ENCODE measurements at places on chromosomes 13 and 19. TPM values are rescaled to one million over a fixed set of nuclear protein-coding genes. Genes with fewer than 3 reads are reported as not detected.

DNA sequence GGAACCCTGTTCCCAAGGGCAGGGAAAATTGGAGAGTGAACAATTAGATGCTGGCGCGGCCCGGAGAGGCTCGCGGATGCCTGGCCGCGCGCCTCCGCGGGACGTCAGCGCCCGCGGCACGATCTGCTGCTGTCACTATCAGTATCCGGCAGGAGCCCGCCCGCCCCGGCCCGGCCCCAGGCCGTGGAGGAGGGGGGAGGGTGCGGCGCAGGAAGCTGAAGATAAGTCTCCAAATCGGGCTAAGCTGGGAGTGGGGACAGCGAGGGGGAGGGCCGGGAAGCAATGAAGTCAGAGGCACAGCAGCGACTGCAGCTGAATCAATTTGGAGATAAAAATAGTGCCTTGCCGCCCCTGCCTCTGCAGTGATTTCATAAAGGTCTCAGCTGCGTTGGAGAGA lies 441.5 kb upstream of the KLF12 start:
- DNase-seq: no peak

- DNase-seq: no peak
These were observed 19.4 kb upstream of the F7 start for GRCh38 chr13:113086031-113086750.

DNA sequence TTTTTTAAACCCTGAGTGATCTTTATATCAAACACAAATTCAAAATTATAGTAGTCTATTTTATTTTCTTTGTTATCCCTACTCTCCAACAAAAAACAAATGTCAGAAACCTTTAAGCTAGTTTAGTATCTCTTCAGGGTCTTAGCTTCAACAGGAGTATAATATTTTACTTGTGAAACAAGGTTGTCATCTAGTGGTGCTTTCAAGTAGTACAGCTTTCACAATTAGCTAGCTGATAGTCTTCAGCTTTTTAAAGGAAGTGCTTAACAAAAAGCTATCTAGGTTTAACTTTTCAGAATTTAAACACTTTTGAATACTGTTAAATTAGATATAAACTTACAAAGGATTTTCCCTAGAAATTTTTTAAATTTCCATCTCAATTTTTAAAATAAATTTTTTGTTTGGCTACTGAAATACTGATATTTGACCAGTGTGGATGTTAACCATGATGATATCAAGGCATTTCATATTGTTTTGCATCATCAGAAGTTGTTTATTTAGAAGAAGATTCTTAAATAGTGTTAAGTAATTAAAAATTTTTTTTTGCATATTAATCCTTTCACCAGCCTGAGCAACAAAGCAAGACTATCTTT lies 34.2 kb downstream of the TDRD3 start:
- DNase-seq: peak; percentile 36

DNA sequence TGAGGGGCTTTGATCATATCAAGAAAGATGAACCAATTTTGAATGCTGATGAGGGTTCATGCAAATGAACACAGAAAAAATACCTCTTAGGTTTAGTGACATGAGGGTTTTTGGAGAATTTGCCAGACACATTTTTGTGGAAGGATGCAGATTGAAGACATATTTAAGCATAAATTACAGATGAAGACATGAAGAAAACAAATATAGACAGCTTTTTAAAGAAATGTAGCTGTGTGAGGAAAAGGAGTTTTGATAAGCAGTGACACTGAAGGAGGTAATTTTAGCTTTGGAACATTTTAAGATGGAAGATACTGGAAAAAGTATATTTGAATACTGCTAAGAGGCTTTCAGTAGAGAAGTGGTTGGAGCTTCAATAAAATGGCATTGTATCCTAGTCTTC lies 810.8 kb upstream of the GPC6 start:
- no peak for DNase-seq

DNA sequence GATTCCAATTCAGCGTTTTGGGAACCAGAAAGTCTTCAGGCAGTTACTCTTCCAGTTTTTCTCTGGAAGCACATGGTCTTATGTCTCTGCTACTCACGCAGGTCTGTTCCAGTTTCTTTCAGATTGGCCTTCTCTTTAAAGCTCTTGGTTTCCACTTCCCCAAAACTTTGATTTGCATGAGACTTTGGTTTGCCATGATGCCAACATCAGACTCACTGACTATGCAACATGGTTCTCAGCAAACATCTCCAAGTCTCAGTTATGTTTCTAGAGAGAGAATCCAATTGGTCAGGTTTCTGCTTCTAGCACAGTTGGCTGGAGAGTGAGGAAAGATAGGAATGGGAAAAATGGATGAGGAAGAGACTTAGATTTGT lies 3.1 kb downstream of the AKAP11 start:
- no peak for DNase-seq

DNA sequence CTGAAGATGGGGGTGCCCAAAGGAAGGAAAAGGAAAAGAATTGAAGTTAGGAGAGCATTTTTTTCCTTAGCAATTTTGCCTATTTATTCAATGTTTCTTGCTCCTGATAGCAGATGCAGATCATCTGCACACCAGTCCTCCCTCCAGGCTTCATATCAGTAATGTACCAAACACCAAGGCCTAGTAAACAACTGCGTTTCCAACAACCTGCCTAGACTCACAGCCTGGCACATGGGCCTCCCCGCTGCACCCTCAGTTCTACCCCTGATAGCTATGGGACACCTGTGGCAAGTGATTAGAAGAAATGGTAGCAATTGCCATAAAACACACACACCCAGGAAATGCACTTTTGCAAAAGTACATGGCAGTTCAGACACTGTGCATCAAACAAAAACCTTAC lies 30.4 kb upstream of the HMGB1 start:
- DNase-seq: no peak

DNA sequence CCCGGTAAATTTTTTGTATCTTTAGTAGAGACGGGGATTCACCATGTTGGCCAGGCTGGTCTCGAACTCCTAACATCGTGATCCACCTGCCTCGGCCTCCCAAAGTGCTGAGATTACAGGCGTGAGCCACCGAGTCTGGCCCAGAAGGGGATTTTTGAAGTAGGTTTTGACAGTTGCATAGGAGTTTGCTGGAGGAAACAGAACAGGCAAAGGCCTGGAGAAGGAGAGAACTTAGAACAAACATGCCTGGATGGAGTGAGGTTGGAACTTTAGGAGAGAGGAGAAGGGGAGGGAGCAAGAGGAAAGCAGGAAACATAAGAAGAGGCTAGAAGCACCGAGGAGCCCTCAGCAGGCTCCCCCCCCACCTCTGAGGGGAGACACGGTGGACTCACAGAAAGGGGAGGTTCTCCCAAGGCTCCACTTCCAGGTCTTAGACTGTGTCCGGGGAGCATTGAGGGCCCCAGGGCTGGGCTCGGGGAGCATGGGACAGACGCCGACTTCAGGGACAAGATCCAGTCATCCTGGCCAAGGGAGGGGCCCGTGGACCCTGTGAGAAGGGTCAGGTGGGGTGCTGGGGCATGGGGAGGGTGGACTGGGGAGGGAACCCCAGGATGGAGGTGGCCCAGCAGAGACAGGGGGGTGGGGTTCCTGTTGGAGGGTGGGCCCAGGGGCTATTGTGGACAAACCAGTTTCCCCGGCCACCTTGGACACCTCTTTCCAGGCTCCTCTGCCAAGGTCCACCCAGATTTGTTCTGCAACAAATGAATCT lies 1.8 kb upstream of the FBN3 start:
- no peak for DNase-seq

DNA sequence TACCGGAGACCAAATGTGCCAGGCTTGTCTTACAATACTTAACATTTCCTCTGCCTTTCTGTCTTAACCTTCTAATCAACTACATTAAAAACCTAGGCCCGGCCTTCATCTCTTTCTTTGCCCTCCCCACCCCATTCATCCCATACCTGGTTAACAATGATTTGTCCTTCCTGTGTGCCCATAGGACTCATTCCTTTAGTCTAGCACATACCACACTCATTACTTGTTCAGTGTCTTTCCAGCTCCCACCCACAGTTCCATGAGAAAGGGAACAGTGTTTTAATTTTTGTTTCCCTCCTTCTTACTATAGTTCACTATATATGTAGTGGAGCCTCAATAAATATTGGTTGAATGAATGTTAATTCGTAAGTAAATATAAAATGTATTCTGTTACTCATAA lies 2.4 kb downstream of the CLN5 start:
- no peak for DNase-seq

DNA sequence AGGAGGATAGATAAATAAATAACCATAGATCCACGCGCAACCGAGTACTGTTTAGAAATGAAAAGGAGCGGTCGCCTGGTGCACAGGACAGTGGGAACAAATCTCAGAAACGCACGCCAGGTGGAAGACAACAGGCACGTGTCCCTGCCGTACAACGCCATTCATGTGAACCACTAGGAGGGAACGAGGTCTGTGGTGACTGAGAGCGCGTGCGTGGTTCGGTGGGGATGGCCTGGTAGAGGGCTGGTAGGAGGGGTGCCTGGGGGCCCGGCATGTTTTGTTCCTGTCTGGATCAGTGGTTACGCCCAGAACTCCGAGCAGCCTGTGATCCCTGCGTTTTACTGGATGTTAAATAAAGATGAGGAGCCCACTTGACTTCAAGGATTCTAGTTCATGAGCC lies 111.9 kb downstream of the KDM4B start:
- no peak for DNase-seq

DNA sequence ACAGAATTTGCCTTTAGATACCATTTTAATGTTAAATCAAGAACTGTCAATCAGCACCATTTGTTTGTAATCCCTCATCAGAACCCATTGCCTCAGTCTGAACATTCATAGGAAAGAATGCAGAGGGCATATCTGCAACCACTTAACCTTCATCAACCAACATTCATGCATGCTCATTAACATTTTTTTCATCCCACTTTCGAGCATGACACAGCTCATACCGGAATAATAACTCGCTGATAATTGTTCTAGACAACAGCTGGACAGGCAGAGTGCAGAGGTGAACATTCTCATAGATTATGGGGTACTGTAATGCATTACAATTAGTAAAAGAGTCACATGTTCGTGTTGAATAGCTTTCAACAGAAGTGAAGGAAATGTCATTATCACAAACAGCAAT lies 216.8 kb downstream of the DIAPH3 start:
- DNase-seq: no peak

GRCh38 chr19:54573330-54573872 lies at the start of gene LILRA2:
TSS of gene LILRA2 (plus strand) at chr19:54573790. CDS start at chr19:54573879, 89 bp downstream.
- no peak for DNase-seq

DNA sequence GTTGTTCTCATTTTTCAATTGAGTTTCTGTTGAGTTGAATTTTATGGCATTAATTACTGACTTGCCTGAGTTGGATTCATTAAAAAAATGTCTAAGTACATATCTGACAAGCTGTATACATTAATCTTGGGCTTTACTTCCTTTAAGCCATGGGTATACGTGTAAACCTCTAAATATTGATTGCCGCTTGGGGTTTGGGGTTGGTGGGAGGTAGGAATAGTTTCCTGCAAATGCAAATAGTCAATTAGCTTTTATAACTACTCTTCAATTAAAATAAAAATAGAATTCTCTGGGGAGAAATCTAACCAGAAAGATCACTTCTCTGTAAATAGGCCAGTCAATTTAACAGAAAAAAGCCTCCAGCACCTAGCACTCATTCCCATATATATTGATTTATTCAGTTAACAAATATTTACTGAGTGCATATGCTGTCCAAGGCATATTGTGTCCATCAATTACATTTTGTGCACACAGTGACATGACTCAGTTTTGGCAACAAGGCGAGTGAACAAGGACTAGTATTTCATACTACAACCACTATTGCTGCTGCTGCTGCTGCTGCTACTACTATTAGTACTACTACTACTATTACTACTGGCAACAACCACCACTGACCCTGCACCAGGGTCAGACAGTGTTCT lies 306.8 kb downstream of the RFC3 start:
- DNase-seq: no peak

DNA sequence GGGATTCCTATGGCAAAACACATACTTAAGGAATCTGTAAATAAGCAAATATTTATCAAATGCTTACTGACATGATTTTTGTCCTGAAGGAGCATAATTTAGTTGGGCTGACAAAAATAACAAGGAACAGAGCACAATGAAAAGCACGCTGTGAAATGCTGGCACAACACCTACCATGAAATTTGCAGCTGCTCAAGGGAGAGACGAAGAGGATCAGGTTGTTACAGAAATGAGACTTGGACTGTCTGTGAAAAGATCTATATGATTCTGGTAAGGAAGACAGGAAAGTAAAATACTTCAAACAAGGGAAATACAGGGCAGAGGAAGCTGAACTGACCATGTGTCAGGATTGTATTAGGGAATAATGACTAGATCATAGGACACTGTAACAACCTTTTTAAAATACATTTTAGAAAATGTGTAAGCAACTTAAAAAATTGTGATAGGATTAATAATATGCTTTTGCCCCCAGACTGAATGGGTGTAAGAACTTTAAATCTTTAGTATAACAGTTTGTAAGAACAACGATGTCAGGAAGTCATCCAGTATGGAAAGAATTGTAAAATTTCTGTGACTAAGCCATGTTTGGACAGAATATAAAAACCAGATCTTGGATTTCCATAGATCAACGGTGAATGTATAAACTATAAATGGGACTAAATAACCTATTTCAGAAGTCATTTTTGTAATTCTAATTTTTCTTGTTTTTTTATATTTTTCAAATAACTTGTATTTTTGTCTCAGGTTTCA lies 1556.0 kb downstream of the EFNB2 start:
- no peak for DNase-seq

DNA sequence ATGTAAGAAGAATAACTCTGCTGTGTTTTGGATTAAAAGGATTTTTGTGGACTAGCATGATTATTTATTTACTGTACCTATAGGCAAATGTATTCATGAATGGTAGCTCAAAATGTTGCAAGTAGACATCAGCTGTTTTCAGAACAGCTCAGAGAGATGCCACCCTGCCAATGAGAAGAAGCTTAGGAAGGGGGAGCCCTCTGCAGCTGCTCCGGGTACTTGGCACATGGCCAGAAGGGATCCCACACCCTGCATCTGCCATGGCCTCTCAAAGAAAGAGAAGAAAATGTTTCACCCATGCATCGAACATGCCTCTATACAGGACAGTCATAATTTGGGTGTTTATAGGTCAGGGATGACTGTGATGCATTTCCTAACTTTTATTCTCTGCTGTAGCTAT lies 30.5 kb upstream of the MBNL2 start:
- DNase-seq: no peak

DNA sequence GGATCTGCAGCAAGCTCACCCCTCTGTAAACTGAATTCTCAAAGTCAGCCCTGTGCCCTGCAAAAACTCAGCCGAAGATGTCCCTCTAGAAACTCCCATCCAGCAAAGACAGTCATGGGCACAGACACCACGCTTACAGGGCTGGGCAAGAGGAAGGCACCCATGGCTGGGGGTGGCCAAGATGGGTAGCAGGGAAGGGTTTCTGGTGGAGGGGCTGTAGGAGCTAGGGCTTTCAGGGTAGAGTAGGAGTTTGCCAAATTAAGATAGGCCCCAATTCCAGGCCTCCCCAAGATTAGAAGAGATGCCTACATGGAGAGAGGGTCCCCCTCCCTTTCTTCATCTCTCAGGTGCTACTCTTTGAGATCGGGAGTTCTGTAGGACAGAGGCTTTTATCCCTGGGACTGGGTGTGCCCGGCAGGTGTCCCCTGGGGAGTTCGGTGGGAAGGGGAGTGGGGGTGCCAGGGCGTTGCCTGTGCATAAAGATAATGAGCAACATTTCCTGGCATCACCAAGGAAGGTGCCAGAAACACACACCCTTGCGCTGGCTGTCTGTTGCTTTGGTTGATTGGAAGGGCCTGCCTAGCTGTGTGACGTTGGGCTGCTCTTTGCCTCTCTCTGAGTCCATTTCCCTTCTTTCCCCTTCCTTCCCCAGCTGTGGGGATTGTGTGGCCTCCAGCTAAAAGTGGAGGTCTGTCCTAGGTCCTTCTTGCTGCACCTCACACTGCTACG lies 9.4 kb downstream of the NRTN start:
- DNase-seq: no peak

The FEM1A gene
- total RNA-seq: 10.2 TPM

The ATXN8OS gene
- total RNA-seq: not detected

The OR7C1 gene
- not detected for total RNA-seq

The ZNF606 gene
- 2.9 TPM for total RNA-seq

The SAMD1 gene
- 26.3 TPM for total RNA-seq

The WDR87 gene
- not detected for total RNA-seq

Measured in NCI-H460 (cell line).